ENCODE measurements at places on chromosomes 3 and 15.

- peak; percentile 3 for DNase-seq
Measured at GRCh38 chr15:95557226-95558046, 773.1 kb upstream of the NR2F2 start.

GRCh38 chr3:174276826-174277225, 582.3 kb upstream of the NAALADL2 start:
- DNase-seq: no peak

DNA sequence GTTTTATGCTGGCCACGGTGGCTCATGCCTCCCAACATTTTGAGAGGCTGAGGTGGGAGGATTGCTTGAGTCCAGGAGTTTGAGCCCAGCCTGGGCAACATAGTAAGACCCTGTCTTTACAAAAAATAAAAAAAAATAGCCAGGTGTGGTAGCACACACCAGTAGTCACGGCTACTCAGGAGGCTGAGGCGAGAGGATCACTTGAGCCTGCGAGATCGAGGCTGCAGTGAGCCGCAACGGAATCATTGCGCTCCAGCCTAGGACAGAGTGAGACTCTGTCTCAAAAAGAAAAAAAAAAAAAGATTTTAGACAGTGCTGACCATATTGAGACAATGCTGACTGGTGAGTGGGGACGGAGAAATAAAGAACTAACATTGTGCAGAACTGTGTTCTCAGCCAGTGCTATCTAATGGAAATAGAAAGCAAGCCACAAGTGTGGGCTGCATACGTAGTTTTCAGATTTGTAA, 67.2 kb downstream of the ST6GAL1 start:
- DNase-seq: peak; percentile 38

GRCh38 chr3:8635125-8635524, 9.5 kb downstream of the SSUH2 start:
- DNase-seq: no peak

GRCh38 chr3:98188545-98188944, 22.0 kb downstream of the OR5H15 start:
- DNase-seq: peak; percentile 88

DNA sequence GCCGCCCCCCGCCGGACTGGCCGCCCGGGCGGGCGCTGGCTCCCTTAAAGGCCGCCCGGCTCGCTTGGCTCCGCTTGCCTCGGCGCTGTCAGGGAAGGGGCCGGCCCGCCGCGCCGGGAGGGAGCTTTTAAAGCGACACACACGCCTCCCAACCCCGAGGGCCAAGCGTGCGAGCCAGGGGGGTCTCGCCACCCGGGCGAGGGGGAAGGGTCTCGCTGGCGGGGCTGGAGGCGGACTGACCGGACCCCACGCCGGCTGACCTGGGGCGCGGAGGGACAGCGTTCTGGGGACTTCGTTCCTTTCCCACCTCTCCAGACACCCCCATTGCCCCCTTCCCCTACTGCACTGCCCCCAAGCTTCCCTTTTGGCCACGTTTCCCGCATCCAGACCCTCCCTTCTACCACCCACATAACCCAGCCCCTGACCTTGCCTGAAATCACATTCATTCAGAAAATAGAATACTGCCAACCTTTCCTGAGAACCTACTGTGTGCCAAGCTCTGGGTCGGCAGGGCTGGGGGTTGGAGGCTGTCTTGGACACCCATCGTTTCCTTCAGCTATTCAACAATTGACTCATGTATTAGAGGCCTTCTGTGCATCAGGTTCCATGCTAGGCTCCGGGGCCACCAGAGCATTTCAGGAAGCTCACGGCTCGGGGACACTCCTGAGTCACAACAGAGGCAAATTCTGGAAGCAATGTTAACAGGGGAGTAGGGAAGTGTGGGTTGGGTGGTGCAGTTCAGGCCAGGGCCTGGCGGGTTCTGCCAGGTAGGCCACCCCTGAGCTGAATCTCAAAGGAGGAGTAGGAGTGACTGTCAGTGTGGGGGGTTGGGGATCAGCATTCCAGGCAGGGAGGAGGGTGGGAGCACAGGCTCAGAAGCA, at the start of gene INSYN1:
TSS of gene INSYN1 (minus strand) at position 102 of the 881 bp plus-strand sequence. CDS start 2,221 bp downstream, outside the sequence.
- DNase-seq: peak; percentile 16

DNA sequence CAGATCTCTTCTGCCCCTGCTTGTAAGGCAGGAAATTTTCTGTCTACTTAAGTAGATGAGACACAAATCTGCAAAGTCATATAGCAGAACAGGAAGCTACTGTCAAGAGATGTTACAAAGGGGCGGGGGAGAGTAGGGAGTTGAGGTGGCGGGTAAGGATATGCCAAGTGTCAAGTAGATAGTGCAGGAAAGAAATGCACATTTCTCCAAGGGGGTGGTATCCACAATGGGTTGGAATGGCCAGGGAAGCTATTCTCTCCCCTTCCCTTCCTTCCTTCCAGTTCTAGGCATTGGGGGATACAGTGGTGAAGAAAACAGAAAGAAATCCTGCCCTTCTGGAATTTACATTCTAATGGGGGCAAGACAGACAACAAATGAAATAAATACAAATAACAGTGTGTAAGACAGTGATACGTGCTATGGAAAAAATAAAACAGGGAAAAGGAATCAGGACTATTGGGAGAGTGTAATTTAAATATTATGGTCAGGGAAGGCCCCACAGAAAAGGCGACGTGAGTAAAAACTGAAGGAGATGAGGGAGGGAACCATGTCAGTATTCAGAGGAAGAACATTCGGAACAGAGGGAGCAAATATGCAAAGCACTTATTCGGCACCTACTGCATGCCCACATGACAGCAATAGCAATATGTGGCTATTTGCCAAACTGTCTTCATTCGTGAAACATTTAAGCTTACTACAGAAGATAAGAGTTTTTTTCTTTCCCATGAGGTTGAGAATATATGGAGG, 42.8 kb upstream of the RNU6-1 start:
- peak; percentile 82 for DNase-seq

DNA sequence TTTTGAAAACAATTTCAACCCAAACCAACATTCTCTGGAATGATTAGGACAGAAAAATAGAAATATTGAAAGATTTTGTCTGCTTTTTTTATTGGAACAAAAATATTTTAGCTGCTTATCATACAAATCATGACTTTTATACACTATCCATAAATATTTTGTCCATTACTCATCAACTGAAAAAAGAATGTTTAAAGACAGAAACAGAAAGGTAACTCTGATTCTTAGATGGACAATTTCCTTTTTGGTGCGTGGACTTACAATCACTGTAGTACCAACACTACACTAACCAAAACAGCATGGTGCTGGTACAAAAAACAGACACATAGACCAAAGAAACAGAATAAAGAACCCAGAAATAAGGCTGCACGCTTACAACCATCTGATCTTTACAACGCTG, 582.8 kb upstream of the CCDC54 start:
- DNase-seq: no peak

DNA sequence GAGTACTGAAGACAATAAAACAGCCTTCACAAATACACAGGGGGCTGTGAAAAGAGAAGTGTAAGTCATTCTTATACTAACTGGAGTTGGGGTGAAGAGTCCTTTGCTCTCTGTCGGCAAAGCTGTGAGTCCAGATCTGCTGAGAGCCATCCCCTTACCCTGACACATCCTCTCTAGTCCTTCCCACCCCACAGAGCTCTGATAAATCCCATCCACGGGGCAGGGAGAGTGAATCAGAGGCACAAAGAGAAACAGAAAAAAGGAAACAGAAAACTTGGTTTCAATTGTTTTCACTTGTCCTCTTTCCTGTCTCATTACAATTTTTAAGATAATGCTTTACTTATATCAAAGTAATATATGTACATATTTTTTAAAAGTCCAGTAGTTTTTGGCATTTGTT, 18.2 kb upstream of the ZNF639 start:
- DNase-seq: peak; percentile 57

DNA sequence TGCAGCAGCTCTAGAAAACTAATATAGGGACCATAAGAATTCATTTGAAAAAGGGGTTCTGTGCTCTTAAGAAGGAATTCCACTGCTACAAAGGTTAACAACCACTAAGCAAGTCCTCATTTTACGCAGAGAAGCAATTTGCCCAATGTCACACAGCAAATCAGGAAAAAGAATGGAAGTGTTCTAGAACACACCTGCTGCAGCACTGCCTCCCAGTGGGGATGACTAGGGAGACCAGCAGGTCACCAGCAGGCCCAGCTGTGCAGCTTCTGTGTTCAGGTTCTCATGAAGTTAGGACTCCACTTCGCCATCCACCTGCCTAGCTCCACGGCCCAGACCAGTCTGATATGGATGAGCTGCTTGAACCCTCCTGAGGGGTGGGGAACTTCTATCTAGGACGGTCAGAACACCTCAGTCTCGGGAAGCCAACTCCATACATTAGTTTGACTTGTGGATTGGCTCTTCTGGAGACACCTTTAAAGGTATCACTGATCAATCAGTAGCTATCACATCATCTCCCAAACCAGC, 18.6 kb downstream of the POMGNT2 start:
- DNase-seq: no peak

DNA sequence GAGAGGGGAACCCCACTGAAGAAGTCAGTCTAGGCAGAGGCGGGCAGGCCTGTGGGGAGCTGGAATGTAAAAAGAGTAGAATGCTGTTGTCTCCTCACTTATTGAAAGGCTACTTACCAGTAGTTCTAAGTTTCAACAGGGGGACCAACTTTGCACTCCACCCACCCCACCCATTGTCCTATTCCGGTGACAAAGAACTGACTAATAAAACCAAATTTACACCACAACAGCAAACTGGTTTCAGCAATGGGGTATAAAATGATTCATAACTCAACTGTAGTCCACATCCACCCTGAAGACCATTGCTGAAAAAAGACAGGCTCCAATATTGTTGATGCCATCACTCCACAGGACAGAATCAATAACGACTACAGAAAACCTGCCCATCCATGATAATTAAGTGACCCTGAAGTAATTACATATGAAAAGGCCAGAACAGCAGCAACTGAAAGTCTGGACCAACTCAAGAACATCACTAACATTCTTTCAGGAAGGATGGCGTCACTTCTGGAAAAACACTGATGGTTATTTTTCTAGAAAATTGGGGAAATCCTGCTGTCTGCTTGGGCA, 80.2 kb downstream of the ABI3BP start:
- DNase-seq: no peak

DNA sequence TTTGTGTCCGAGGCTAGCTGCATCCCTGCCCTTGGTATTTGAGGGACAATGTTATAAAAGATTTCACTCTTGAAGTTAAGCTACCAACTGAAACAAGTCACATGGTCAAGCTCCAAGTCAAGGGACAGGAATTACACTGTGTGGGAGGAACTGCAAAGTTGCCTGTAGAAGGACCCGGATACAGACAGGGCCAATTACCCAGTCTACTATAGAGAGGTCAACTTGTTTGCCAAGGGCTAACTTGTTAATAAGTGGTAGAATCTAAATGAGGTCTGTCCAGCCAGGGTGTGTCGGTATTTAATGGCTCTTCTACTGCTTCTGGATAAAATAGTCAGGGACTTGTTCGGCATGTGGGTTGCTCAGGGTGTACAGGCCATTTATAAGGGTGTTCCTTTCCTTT, 55.7 kb downstream of the PTPRG start:
- DNase-seq: no peak

GRCh38 chr3:8303466-8303865, 198.2 kb upstream of the LMCD1 start:
- no peak for DNase-seq

- no peak for DNase-seq
Measured at GRCh38 chr15:70251246-70251990, 153.7 kb upstream of the TLE3 start.

DNA sequence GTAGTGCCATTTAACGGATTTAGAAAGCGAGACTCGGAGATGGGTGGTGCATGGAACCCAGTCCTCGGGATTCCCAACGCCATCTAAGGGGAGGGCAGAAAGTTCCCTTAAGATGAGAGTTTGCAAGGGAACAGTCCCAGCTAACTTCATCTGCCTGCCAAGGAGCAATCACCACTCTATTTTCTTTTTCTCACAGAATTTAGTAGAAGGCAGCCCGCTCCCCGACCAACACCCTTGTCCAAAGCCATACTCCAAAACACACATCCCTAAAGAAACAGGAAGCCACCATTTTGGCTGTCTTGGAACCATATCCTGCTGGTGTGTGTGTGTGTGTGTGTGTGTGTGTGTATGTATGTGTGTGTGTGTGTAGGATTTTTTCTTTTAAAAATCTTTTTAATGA, 7.1 kb upstream of the FGD5 start:
- no peak for DNase-seq

GRCh38 chr3:72982609-72983366, 13.8 kb upstream of the PPP4R2 start:
- DNase-seq: peak; percentile 58

DNA sequence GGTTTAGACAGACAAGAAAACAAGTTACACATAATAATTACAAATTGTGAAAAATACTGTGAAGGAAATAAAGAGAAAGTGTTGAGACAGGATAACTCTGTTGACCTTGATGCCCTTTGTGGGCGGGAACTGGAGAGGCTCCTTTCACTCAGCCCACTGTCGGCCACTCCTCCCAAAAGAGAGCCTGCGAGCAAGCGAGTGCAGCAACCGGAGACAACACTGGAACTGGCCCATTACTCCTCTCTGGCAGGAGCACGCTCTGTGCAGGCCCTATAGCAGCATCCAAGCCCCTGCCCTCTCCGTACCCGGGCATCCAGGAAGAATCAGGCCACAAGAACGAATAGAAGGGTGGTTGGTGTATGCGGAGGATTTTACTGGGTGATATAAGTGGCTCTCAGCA, 16.2 kb upstream of the DUT start:
- DNase-seq: no peak

GRCh38 chr3:31704591-31705179, 172.0 kb downstream of the STT3B start:
- peak; percentile 85 for DNase-seq

DNA sequence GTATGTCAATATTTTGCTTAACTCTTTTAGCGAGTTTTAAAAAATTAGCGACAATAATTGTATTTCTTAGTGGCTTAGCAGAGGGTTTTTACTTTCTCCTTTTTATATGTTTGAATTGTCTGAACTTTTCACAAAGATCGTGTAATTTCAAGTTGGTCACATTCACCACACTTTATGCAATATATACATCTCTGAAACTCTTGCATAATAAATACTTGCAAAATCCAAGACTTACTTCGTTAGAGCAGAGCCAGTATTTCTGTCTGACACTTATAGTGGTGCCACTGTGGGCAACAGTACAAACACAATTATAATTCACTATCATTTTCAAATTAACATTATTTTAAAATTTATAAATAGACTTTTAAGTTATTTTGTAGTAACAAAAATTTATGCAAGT, 62.0 kb downstream of the SUCNR1 start:
- peak; percentile 62 for DNase-seq

GRCh38 chr3:171480526-171480925, 20.3 kb upstream of the TNIK start:
- DNase-seq: peak; percentile 22

DNA sequence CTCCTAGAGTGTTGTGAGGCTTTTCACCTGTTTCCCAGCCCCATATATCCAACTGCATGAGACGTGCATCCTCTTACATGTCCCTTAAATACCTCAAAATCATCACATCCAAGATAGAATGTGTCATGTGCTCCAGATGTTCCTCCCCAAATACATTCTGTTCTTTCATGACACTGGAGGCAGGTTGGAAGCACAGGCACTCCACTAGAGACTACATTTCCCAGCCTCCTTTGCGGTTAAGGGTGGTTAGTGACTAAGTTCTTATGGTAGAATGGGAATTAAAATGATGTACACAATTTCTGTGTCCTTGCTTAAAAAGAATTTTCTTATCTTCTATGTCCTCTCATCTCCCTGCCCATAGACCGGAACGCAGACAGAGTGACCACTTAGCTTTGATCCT, 34.3 kb downstream of the TMEM40 start:
- no peak for DNase-seq

GRCh38 chr15:59296181-59296617, 76.5 kb downstream of the MYO1E start:
- peak; percentile 54 for DNase-seq

- DNase-seq: no peak
Measured at GRCh38 chr15:70398694-70399093, 301.0 kb upstream of the TLE3 start.
